Activated T-helper 1 cell treated with anti-CD3 and anti-CD28 coated beads, Interleukin-12 subunit alpha, Interleukin-12 subunit beta, Interleukin-2, Interleukin-4 antibody, amounts not matched to agents 30 ng/mL and 10 ng/mL and 1 ng/mL, durations not matched to agents 14 hours and 24 hours and 36 hours (primary cell): ENCODE measurements at places on chromosomes 4 and X.
A peak's percentile ranks its signal among the peaks of the same experiment; 100 is the strongest.

DNA sequence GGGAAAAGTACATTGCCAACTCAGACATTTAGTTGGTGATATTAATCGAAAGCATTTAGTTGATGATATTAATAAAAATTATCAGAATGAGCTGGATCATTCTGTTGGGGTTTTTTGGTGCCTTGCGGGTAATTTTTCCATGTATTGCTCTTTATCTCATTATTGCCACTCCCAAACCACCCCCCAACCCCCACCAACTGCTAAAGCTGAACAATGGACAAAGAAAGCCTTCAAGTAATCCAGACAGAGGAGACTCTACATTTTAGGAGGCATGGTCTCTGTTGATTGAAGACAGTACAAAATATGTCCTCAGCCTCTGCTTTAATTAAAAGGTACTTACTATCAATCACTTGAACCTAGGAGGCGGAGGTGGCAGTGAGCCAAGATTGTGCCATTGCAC, 22.5 kb downstream of the PDK3 start:
- no peak for DNase-seq

DNA sequence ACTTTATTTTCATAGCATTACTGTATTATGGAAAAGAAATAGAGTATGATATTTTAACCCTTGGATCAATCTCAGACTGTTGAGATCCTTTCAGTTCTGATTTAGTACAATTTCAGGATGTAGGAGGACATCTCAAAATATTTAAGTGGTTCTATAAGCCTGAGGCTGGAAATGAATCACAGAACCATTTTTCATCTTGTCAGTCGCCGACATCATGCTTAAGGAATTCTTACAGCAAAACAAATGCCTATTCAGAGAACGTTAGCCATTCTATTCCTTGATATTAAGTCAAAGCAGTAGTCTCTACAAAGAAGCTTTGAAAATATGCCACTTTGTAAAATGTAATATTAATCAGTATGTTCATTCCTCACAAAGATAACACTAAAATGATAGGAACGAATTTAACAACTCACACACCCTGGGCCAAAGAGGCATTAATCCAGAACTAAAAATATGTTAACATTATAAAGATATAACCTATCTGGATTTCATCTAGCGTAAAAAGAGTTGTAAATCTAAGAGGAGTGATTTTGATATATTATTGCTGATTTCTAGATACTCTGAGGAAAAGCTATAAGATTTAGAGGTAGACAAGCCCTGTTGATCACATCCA, 152.0 kb downstream of the GASK1B start:
- no peak for DNase-seq

- peak; percentile 45 for DNase-seq
Measured at GRCh38 chr4:10106421-10107039, 10.1 kb downstream of the WDR1 start.

GRCh38 chr4:167868163-167868562, 224.2 kb upstream of the ANXA10 start:
- no peak for DNase-seq

- peak; percentile 21 for DNase-seq
Measured at GRCh38 chr4:110198435-110199416, at the start of gene ELOVL6. Gene ELOVL6, minus strand, starts transcription at chr4:110198615. Its CDS starts 280 bp downstream, at chr4:110198335.

DNA sequence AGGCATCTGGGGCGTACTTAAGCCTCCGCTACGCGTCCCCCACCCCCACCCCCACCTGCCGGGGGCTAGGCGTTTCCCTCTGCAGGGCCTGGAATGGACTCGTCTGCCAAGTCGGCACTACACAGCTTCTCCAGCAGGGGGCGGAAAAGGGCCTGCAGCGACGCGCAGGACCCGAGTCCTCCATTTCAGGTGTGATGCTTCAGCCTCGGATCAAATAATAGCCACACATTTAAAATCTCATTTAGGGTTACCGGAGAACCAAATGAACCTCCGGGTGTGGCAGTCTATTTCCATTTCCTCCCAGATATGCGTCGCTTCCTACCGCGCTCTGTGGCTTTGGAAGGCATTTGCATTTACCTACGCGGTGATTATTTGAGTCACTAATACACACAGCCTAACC, 2.9 kb downstream of the PAK3 start:
- peak; percentile 27 for DNase-seq

DNA sequence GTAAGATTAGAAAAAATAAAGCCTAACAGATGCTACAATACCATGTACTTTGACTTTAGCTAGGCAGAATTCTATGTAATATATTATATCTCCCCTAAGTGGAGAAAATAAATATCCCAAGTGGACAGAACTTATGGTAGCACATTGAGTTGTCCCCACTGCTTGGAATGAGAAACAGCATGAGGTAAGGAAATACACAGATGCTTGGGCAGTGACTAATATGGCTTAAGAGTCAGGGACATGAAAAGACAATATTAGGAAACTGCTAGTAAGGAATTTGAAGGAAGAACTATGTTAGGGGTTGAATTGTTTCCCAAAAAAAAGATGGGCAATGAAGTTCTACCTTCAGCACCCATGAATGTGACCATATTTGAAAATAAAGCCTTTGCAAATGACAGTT, 2265.1 kb downstream of the PCDH7 start:
- no peak for DNase-seq
